ENCODE measurements at places on chromosomes 5 and 9. TPM values are rescaled to one million over a fixed set of nuclear protein-coding genes. Genes with fewer than 3 reads are reported as not detected.

DNA sequence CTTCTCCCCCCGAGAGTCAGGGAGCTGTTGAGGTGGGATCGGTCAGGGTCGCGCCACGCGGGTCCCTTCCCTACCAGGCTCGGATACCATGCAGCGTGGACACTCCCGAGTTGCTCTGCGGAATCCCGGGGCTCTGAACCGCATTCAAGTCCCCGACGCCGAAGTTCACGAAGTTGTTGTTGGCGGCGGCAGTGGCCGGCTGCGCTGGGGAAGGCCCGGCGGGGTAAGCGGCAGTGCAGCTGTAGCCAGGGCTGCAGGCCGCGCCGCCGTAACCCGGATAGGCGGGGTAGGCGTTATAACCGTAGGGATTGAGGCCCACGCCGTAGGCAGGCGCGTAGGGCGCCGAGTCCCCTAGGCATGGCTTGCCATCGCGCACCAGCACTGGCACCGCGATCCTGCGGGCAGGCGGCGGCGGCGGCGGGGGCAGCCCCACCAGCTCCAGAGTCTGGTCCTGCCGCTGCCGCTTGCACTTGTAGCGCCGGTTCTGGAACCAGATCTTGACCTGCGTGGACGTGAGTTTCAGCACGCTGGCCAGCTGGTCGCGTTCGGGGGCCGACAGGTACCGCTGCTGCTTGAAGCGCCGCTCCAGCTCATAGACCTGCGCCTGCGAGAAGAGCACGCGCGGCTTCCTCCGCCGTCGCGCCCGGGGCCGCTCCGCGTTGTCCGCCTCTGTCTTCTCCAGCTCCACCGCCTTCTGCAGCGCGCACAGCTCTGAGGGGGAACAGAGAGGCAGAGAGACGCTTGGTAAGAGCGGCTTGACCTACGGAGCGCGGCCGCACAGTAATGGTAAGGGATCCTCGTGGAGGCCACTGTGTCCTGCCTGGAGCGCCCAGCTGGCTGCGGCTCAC is 2.3 kb downstream of the NKX2-5 start:
- no peak for DNase-seq

- no peak for DNase-seq
These were observed 21.0 kb upstream of the HEMGN start for GRCh38 chr9:97958812-97959511.

ENG gene
- total RNA-seq: 13.1 TPM

GRCh38 chr5:538271-538771 is 14.1 kb upstream of the SLC9A3 start:
- DNase-seq: no peak

DNA sequence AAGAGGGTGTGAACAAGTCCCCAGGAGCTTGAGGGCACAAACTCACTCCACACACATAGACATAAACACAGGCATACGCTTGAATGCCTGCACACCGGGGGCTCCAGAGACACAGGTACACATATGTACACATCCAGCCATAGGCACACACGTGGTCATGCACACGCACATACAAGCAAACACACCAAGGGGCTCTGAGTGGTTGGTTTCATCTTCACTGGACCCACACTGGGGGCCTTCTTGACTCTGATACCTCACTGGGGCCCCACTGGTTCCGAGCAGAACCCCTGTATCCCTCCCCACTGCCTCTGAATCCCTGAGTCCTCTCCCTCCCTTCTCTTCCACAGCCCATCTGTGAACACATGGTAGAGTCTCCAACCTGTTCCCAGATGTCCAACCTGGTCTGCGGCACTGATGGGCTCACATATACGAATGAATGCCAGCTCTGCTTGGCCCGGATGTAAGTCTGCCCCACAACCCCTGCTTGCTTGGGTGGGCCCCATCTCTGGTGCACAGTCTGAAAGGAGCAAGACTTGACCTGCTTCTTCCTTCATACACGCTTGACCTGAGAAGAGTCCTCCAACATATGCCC is 6.4 kb downstream of the SPINK4 start:
- DNase-seq: no peak

C6 gene
- total RNA-seq: not detected

MAP1B gene
- 0.30 TPM for total RNA-seq

- DNase-seq: no peak
These were observed 14.4 kb downstream of the POLK start for GRCh38 chr5:75526070-75526469.

DNA sequence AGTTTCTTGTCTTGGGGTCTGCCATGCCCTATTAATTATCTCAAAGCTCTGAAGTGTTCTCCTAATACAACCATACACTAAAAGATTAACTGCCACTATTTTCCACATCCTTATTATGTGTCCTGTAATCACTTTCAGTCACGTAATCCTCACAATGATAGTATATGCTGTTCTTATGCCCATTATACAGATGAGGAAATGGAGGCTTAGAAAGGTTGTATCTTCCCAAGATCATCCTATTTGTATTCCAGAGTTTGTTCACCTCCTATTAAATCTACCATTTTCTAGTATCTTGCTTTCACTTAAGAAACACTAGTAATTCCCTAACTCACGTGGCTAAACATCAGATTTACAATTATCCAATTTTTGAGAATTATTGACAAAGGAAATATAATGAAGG is 2.9 kb upstream of the ARHGEF28 start:
- DNase-seq: no peak

- DNase-seq: no peak
These were observed 12.7 kb downstream of the PCDHAC2 start for GRCh38 chr5:140978983-140979382.

GRCh38 chr9:109442716-109443115 is 55.4 kb downstream of the PTPN3 start:
- DNase-seq: no peak

- DNase-seq: no peak
These were observed 47.7 kb downstream of the MVB12B start for GRCh38 chr9:126374366-126374781.

NPR2 gene
- 8.5 TPM for total RNA-seq

GRCh38 chr5:159244163-159244562 is 18.9 kb upstream of the UBLCP1 start:
- DNase-seq: no peak

IFNB1 gene
- 0.35 TPM for total RNA-seq

DNA sequence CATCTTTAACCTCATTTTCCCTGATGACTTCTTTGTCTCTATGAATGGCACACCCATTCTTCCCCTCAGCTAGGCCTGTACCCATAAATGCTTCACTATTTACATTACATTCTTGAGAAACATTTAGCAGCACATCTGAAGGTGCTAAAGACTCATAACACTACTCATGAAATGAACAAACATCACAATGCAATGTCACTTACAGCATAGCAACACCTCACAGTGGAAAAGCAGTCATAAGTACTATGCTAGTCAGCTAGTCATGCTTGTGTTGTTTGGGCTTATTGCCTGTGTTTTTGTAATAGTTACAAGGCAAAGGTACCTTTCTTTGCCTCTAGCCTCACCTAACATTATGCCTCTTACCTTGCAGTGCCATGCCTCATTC is 228.9 kb downstream of the KIAA0825 start:
- DNase-seq: no peak

DND1 gene
- total RNA-seq: 2.2 TPM

- no peak for DNase-seq
These were observed 138.9 kb downstream of the SPATA31D1 start for GRCh38 chr9:82127465-82127864.

Data from activated CD4-positive, alpha-beta memory T cell treated with anti-CD3 and anti-CD28 coated beads, Interleukin-2, amount 10 ng/mL, durations not matched to agents 7 days and 5 days (primary cell).